ENCODE measurements at places on chromosomes 6 and 20. TPM values are rescaled to one million over a fixed set of nuclear protein-coding genes. Genes with fewer than 3 reads are reported as not detected.

PARD6B gene
- 0.52 TPM for polyA plus RNA-seq

PRPH2 gene
- 1.1 TPM for polyA plus RNA-seq

RSPO4 gene
- polyA plus RNA-seq = 0.08 TPM

BTBD3 gene
- polyA plus RNA-seq = 45.7 TPM

Measured in urinary bladder (tissue), 4 donors.